ENCODE measurements at places on chromosomes 16 and 17.
A peak's percentile ranks its signal among the peaks of the same experiment; 100 is the strongest.

GRCh38 chr16:64621616-64622015 is 500.2 kb downstream of the CDH11 start:
- no peak for DNase-seq

DNA sequence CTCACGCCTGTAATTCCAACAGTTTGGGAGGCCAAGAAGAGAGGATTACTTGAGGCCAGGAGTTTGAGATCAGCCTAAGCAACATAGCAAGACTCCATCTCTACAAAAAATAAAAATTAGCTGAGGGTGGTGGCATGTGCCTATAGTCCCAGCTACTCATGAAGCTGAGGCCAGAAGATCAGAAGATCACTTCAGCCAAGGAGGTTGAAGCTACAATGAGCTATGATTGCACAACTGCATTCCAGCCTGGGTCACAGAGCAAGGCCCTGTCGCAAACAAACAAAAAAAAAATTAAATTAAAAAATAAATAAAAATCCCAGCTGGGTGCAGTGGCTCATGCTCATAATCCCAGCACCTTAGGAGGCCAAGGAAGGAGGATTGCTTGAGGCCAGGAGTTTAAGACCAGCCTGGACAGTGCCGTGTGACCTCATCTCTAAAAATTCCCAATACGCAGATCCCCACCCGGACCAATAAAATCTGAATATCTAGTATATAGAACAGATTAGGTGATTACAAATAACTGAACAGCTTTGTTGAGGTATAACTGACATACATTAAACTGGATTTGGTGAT is 18.2 kb upstream of the ATF7IP2 start:
- no peak for DNase-seq

GRCh38 chr17:59330053-59330942 is 1.2 kb upstream of the YPEL2 start:
- DNase-seq = no peak

DNA sequence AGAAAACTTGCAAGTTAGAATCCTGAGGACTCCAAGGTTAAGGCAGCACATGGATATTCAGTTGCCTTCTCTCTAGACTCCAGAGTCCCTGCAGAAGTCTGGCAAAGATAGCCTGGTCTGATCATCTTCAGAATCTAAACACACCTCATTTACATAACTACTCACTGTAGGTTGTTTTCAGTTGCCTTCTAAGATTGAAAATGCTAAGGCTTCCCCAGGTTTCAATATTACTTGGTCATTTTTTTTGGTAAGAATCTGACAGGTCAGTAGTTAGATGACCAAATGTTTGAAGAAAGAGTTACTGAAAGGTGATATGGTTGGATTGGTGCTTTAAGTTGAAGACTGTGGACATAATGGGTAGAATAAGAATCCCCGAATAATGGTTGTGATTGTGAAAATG is 205.4 kb upstream of the KCNJ16 start:
- DNase-seq = no peak

- DNase-seq = no peak
Observed at GRCh38 chr17:49074851-49075540, 57.6 kb upstream of the B4GALNT2 start.

GRCh38 chr17:30433514-30433913 is 43.7 kb upstream of the GOSR1 start:
- peak; percentile 9 for DNase-seq

DNA sequence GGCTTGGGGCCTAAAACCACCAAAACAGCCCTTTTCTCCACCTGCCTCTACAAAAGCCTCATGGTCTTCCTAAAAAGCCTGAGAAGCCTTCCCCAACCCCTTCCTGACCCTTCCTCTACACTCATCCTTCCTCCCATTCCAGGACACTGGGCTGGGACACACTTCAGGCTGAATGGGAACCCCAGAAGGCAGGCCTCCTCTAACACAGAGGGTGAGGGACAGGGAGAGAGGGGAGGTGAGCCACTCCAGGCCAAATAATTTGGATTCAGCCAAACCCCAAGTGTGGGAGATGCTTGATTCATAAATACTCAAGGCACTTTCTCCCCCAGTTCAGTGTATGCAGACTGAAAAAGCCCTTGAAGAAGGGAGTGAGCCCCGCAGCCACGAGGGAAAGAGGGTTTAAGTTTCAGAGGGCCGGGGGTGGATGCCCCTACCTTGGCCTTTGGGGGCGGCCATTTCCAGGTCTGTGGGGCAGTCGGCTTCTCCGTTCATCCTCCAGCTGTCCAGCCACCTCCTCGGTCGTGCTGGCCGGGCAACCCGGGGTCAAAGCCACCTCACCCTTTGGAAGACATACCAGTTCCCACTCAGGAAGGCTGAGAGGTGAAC is 1.6 kb downstream of the UBTF start:
- DNase-seq = no peak

DNA sequence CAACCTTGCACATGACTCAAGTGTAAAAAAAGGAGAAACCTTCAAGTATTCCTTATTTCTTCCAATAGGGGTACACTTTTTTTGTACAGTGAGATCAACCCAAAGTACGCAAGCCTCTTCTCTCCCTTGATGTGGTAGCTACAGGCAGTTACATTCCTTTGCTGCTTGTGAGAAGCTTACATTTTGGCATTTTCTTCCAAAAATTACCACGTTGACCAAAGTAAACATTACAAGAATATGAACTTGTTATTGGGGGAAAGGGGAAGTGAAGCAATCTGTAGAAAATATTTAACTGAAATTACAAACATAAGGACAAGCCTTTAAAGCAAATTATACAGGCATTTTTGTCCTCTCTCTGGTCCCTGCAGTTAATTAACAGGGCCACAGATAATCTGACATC is 97.0 kb upstream of the TOB1 start:
- DNase-seq = no peak

DNA sequence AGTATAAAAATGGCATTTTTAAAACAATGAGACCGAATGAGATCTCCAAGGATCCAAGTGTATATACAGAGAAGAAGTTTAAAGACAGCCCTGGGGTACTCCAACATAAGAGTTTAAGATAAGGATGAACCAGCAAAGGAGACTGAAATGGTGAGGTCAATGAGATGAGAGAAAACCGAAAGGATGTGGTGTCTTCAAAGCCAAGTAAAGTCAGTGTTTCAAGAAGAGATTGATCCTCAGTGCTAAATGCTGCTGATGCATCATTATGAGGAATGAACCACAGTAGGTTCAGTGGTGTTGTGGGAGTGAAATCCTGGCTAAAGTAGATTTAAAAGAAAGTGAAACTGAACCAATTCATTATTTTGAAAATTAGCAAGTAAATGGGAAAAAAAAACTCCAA is 38.1 kb upstream of the NLK start:
- DNase-seq = no peak

DNA sequence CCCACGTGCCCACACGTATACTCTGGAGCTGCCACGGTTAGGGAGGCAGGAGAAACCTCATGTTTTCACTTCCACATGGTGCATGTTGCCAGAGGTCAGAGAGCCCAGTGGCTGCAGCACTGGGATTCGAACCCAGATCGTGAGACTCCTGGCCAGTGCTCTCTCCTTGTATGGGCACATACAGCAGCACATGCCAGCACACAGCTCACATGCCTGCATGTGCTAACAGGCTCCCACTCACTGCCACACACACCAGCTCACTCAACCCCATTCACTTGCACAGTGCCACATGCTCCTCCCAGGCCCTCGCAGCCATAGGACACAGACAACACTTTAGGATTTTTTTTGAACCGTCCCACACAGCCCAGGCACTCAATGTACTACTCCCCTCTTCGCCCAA is 49.5 kb upstream of the MRPS23 start:
- DNase-seq = no peak

DNA sequence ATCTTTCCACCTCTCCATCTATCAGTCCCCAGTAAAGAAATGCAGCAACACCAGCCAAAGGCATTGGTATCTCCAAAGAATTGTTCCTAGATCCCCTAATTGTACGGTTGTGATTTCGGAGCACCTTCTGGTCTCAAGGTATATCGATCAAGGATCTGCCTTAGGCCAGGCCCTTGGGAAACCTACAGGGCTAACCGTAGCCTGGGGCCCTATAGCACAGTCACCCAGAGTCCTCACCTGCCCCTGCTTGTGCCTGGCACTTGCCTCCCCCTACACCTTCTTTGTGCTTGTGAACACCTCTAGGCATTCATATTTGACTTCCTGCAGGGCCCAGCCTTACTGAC is 16.8 kb upstream of the AURKB start:
- DNase-seq = peak; percentile 14

DNA sequence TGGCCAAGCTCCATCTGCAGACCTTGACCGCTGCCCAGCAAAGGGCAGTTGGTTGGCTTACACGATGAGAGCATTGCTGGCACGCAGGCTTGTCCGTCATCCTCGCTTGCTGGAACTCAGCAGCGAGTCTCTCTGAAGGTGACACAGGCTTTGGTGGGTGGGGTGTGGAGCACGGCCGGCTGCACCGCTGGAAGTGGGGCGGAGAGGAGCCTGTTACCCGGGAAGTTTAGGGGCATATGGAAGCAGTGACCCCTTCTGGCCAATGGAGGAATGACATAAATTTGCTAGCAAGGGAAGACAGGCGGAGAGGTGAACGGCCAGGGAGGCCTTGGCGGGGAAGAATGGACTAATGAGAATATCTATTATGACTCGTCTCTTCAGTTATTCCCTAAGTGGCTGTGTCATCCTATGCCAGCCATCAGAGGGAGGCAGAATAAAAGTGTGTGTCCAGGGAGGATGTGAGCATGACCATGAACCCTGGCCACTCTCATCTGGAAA is 65.9 kb upstream of the SDK2 start:
- peak; percentile 65 for DNase-seq

- no peak for DNase-seq
Observed at GRCh38 chr17:79729761-79730160, 982 bp upstream of the ENPP7 start.

DNA sequence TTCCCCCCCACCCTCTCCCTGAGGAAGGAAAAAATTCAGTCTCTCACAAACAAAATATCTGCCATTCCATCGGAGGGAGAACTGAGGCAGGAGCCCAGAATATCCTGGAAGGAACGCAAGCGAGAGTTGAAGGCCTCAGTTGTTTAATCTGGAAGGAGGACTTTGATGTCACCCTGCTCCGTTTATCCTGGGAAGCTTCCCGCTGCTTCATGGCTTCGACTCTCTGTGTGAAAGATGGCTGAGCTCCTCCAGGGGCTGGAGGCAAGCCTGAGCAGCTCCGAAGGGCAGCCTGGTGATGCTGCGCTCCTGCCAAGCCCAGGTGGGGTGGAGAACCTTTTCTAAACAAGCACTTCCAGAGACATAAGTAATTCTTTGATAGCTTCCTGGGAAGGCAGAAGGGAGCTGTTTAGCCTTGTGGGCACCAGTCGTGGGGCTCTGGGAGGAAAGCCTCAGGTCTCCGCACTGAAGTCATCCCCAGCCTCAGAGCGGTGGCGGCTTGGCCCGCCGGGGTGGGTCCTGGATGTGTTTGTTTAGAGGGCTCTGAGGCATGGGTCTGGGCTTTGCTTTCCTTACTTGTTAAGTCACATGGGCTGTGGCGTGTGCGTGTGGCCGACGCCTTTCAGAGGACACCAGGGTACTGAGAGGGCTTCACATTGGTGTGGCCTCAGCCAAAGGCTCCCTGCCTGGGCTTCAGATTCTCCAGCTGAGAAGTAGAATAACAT is 7.9 kb downstream of the NKD1 start:
- no peak for DNase-seq

DNA sequence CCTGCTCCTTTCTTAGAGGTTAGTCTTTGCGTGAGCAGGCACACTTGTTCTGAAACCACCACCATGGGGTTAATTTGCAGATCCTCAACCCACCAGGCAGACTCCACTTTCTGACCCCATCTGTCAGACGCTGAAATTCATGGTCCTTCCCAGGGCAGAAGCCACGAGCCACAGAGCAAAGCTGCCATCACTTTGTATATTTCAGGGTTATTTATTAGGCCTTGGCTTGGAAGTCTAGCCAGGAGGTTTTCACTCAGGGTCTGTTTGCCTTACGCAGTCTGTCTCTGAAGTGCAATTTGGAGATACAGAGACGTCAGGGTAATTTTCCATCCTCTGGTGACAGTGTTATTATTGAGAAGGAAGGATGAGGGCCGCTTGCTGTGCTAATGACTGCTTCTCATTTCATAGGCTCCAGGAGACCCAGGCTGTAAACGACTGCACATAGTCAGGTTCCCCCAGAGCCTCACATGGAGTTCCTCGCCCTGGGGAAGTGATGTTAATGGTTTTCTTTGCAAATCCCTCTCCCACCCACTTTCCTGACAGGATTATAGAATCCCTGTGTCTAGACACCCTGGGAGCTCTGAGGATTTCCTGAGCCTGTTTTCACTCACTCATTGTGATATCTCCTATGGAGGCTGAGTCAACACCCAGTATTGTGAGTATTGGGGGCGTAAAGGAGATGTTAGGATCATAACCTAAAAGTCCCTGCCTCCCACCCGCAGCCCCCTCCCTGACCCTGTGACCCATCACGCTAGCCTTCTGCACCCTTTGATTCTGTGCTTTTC is 269.0 kb downstream of the ABCC12 start:
- DNase-seq = no peak

GRCh38 chr16:49468611-49469310 is 95.2 kb downstream of the C16orf78 start:
- DNase-seq = no peak

Measured in hematopoietic multipotent progenitor cell treated with erythropoietin and hydrocortisone succinate and interleukin-3 and kit ligand, for 17 days (in vitro differentiated cells).